OCI-LY7 (cell line): ENCODE measurements at places on chromosomes 16 and 17. TPM values are rescaled to one million over a fixed set of nuclear protein-coding genes. Genes with fewer than 3 reads are reported as not detected.
A peak's percentile ranks its signal among the peaks of the same experiment; 100 is the strongest.

GRCh38 chr17:4438162-4438944 is 4.6 kb downstream of the SPNS3 start:
- DNase-seq = no peak

DNA sequence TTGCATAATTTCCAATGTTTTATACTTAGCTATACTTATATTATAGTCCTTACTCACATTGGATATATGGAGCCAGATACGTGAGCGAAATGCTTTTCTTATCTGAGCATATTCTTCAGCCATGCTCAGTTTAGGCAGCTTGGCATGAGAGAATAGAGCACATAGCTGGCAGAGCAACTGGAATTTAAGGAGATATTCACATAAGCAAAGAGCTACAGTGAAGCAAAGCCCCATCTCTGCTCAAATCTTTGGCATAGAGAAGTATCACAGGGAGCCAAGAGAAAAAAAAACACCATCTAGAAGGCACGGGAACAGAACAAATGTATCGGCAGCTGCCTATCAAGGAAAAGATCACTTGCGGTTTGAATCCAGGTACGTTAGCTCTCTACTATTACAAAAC is 734.2 kb upstream of the KIF2B start:
- no peak for DNase-seq

- peak; percentile 22 for DNase-seq
Observed at GRCh38 chr17:81831563-81831956, 1.5 kb downstream of the MCRIP1 start.

- peak; percentile 89 for DNase-seq
Observed at GRCh38 chr17:76179496-76180467, 38.7 kb upstream of the FOXJ1 start.

GRCh38 chr16:31325171-31325570 is 29.8 kb upstream of the ITGAX start:
- DNase-seq = no peak

DNA sequence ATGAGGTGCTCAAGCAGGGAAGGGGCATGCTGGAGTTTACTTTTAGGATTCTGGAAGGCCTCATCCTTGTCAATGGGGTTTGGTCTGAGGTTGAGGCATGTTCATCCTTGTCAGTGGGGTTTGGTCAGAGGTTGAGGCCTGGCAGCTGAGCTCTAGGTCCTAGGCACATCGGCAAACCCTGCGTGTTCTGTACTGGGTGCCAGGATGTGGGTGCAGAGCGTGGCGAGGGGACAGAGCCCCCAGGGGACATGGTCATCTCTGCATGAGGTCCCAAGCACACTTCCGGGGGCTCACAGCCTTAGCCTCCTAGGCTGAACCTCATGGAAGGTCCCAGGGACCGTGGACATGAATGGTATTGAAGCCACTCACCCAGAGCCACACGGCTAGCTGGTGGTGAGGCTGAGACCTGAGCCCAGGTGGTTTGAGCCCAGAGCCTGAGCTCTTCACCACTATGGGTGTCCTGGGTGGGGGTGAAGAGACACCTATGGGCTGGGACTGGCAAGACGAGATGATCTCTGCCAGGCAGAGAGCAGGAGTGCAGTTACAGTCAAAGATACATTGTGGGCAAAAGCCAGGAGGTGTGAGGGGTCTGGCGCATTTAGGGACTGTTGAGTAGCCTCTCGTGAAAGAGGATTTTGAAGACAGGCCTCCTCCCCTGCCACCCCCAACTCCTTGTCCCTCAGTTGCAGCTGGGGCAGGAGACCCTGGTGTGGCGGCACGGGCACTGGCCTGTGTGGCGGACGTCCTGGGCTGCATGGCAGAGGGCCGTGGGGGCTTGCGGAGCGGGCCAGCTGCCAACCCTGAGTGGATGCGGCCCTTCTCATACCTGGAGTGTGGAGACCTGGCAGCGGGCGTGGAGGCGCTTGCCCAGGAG is 19.3 kb downstream of the FCSK start:
- DNase-seq = peak; percentile 40

DNA sequence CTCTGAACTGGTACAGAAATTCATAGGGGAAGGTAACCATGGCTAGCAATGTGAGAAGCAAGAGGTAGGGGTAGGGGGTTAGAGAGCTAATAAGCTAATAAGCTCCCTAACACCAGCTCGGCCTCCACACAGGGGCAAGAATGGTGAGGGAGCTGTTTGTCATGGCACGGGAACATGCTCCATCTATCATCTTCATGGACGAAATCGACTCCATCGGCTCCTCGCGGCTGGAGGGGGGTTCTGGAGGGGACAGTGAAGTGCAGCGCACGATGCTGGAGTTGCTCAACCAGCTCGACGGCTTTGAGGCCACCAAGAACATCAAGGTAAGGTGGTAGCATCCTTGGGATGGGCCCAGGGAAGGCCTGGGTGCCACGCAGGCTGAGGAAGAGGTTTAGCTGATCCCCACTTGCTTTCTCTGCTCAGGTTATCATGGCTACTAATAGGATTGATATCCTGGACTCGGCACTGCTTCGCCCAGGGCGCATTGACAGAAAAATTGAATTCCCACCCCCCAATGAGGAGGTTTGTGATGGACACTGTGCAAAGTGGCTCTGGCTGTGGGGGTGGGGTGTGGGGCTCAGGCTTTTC is 3.5 kb upstream of the FTSJ3 start:
- no peak for DNase-seq

DNA sequence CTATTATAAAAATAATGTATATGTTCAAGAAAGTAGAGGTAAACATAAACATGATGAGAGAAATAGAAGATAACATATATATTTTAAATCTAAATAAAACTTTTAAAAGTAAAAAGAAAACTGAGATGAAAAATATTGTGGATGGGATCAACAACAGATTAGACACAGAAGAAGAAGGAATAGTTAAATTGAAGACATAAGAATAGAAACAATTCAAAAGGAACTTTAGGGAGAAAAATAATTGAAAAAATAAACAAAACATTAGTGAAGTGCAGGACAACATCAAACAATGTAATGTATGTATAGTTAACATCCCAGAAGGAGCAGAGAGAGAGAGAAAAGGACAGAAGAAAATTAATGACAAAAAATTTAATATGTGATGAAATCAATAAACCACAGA is 228.1 kb upstream of the TNRC6C start:
- DNase-seq = no peak

- DNase-seq = peak; percentile 72
Observed at GRCh38 chr17:80005360-80006338, 30.0 kb downstream of the TBC1D16 start.

DNA sequence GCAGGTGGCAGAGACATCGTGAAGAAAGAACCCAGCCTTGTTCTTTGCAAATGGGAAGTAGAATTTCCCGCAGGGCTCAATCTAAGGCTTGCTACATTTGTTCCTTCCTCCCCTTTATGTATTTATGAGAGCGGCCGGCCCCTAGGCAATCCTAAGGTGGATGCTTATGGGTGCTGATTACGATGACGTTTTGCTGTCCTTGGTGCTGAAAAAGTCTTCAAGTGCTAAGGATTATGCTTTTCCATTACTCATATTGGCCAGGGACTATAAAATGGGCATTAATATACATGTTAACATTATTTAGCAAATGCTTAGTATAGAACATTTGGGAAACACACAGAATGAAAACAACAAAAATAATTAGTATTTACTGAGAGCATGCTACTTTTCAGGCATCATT is 313.3 kb upstream of the XYLT1 start:
- DNase-seq = peak; percentile 3

DNA sequence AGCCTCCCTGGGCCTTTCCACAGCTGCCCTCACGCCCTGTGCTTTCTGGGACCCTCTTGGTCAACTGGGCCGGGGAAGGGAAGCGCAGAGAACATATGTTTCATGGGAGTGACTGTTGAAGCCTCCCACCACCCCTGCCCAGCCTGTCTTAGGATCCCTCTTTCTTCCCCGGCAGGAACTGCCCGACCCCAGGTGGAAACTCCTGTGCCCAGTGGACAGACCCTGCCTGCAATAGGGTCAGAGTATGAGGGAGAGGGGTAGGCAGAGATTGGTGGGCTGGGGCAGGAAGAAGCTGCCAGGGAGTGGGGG is 10.5 kb downstream of the HEXIM2 start:
- DNase-seq = no peak

DNA sequence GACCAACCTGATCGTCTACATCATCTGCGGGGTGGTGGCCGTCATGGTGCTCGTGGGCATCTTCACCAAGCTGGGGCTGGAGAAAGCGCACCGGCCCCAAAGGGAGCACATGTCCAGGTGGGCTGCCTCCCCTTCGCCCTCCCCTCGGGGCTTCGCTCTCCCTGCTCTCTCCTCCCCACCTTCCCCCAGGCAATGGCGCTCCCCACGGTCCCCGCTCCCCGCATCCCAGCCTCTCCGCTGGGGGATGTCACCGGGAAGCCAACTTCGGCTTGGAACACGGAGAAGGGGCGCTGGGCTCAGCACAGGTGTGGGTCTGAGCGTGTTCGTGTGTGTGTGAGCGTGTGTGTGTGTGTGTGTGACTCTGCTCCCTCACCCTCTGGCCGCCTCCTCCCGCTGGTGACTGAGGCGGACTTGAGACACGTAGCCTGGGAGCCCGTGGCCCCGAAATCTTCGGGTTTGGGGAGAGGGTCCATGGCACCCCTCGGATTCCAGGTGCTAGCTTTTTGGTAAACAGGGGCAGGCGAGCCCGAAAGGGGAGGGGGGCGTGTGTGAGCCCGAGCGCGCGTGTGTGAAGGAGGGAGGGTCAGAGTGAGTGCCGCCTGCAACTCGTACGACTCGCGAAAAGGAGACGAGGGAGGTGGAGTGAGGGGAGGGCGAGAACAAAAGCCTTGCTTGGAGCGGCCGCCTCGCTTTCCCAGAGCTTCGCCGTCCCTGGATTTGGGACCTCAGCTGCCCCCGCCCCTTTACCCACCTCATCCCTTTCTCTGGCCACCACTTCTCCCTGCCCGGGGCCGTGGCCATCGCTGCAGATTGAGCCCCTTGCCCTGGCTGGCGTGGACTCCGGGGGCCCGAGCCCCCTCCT is 1.3 kb downstream of the SHISA9 start:
- no peak for DNase-seq

- DNase-seq = no peak
Observed at GRCh38 chr16:78246559-78246958, 147.1 kb downstream of the WWOX start.

GRCh38 chr17:81486199-81486810 is 26.3 kb downstream of the ACTG1 start:
- no peak for DNase-seq

- DNase-seq = peak; percentile 81
Observed at GRCh38 chr16:1413684-1414531, 596 bp downstream of the UNKL start.

- DNase-seq = no peak
Observed at GRCh38 chr17:2803386-2803785, 7.1 kb downstream of the RAP1GAP2 start.

DNA sequence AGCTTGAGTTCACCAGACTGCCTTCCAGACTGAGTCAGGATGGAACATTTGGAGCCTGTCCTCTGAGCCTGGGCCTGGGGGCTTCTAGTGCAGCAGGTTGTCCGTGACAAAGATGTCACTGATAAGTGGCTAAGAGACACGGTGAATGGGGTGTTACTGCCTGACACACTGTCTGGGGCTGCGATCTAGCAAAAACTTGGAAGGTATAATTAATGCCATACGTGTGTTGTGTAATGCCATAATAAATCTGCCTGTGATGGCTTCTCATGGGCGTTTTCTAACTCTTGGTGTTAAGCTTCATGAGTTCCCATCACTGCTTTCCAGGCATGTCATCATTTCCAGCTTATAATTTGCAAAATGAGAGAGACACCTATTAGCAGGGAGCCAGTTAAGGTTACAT is 215.4 kb downstream of the UTP18 start:
- DNase-seq = no peak

DNA sequence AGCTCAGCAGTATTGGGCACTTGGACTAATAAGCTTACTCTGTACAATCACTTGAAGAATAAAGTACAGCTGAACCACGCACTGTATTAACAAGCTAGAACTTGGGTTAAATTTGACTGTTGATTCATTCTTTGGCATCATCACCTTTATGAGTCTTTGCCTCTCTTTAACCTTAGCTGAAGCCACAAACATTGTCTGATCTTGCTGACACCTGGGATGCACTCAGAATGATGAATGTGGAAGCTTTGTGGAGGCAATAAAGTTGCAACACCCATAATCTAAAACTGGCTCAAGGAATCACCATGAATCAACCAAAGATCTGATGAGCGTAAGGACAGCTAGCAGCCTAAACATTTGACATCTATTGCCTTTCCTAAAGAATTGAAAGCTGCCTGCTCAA is 590.6 kb upstream of the SOX9 start:
- no peak for DNase-seq

DNA sequence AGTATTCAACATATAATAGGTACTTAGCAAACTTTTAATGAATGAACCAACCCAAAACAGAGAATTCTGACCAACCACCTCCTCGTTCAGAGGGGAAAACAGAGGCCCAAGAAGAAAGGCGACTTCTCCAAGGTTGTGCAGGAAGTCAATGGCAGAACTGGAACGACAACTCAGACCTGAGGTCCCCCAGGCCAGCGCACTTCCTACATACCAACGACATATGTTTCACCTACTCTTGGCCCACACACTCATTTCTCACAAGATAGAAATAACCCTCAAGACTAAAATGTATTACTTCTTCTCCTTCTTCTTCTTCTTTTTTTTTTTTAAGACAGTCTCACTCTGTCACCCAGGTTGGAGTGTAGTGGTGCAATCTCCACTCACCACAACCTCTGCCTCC is 14.4 kb downstream of the CHCT1 start:
- DNase-seq = no peak

DNA sequence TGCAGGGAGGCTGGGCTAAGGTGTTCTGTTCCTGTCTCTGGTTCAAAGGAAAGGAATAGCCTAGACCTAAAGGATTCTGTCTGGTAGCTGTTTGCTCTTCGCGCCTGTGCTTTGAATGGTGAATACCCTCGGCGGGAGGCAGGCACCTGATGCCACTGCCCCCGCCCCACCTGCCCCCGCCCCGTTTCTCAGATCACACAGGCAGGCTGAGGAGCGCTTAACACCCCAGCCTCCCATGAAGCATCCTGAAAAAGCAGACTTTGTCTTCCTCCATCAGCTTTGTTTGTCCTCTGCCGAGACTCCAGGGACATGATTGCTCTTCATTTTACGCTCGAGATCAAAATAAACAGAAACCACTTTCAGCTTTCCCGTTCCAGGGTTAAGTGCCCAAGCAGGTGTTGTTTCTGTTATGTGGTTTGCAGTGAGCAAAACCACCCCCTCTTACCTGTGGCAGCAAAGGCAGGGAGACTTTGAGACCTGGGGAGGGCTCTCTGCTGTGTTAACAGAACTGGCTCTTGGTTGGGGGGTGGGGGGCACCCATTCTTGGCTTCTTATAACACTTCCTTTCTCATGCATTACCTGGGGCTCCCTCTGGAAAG is 452.1 kb downstream of the WWOX start:
- no peak for DNase-seq

Gene SLFN14
- not detected in 2 replicates for total RNA-seq

Gene PIMREG
- 22.7 and 31.0 TPM in 2 replicates for total RNA-seq

Gene LITAFD
- not detected in 2 replicates for total RNA-seq

Gene SCGB1C2
- total RNA-seq = not detected in 2 replicates

Gene HAS3
- 0.29 and 0.31 TPM in 2 replicates for total RNA-seq

Gene SLC47A1
- not detected in 2 replicates for total RNA-seq

Gene GCGR
- total RNA-seq = not detected in 2 replicates

Gene MVP
- 6.8 and 8.1 TPM in 2 replicates for total RNA-seq

Gene GLTPD2
- total RNA-seq = not detected in 2 replicates

Gene TBC1D3K
- total RNA-seq = not detected in 2 replicates

Gene CD7
- not detected in 2 replicates for total RNA-seq

Gene XAF1
- total RNA-seq = 0.46 TPM in 1 of 2 replicates, not detected in the other
